ENCODE measurements at places on chromosomes 2 and 18.

- no peak for DNase-seq
Observed at GRCh38 chr2:17660219-17660618, 93.4 kb downstream of the SMC6 start.

- DNase-seq = no peak
Observed at GRCh38 chr2:199940373-199940772, 14.9 kb downstream of the TYW5 start.

- no peak for DNase-seq
Observed at GRCh38 chr2:46394649-46395510, 84.5 kb upstream of the TMEM247 start.

DNA sequence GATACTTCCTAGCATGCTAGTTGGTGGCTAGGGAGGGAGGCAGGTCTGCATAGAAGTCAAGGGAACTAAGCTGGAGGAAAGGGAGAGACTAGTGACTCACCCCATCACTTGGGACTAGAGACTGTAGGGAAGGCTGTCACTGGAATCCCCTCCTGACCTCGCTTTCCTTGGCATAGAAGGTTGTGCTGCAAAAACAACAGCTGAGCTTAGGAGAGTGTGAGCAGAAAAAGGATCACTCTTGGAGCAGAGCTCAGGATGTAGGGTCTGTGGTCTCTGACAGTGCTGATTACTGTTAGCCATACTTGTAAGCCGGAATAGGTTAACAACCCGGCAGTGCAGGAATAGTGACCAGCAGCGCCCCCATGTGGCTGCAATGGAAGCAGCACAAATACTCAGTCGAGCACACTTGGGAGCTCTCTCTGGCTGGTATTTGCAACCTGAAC lies 66.9 kb upstream of the SMAD2 start:
- DNase-seq = no peak

- DNase-seq = no peak
Observed at GRCh38 chr18:66438711-66439536, 165.0 kb downstream of the CDH19 start.

DNA sequence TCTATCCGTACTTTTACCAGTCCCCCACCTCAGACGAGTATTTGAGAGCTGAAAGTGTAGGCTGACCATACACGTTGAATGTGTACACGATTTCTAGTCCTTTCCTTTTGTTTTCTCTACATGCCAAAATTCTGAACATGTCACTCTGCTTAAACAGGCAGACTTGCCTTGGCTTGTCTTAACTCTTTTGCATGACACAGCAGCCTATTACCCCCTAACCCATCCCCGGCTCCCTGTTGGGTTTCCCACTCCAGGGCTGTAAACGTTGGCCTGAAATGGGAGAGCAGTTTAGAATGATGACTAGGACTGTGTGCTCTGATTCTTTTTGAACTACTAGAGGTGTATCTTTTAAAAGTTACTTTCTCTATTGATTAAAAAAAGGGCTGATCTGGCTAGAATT lies 19.1 kb downstream of the MTCL1 start:
- no peak for DNase-seq

DNA sequence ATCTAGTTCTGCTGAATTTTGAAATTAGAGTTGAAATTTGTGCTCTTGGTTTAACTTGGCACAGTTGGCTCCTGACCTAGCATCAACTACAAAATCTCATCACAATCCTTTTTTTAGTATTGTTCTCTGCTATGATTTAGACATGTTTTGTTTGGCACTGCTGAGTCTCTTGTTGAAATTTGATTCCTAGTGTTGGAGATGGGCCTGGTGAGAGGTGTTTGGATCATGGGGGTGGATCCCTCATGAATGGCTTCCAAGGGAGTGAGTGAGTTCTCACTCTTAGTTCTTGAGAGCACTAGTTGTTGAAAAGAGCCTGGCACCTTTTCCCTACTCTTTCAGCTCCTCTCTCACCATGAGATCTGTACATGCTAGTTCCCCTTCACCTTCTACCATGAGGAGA lies 605.6 kb upstream of the SLC39A10 start:
- no peak for DNase-seq

- no peak for DNase-seq
Observed at GRCh38 chr2:31237348-31238017, 3.5 kb downstream of the EHD3 start.

GRCh38 chr2:179235463-179236108 lies 29.0 kb downstream of the SESTD1 start:
- DNase-seq = peak; percentile 33

DNA sequence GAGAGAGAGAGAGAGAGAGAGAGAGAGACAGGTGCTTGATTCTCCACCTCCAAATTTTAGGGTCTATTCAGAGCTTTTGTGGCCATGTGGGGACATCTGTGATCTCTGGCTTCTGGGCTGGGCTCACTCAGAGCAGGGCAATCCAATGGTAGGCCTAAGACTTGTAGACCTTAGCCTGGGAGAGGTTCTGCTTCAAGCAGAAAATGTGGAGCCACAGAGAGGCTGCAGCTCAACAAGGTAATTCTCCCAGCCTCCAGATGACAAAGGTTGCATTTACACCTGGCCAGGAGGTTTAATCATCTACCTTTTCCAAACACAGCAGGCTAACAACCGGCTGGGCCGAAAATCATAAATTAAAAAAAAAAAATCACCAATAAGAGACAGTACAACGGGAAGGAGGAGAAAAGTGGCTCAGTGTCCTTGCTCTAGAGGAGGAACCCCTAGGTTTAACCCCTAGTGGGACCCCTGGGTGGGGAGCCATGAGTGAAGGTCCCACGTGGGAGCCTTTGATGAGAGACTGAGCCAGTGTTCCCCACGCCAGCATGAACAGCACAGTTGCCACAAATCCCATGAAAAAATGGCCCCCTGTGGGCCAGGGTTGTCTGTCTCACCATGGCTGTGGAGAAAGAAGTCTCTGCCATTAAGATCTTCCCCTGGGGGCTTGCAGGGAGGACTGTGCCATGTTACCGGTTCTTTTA lies 124.0 kb upstream of the GATA6 start:
- no peak for DNase-seq

GRCh38 chr2:237617587-237617982 lies 9.8 kb upstream of the LRRFIP1 start:
- DNase-seq = no peak

GRCh38 chr2:45132551-45132950 lies 123.3 kb upstream of the SIX2 start:
- DNase-seq = no peak

- DNase-seq = no peak
Observed at GRCh38 chr18:60082282-60082681, 182.5 kb downstream of the PMAIP1 start.

- no peak for DNase-seq
Observed at GRCh38 chr2:16357188-16357587, 308.4 kb downstream of the CYRIA start.

GRCh38 chr2:104784264-104784663 lies 69.7 kb upstream of the POU3F3 start:
- no peak for DNase-seq

DNA sequence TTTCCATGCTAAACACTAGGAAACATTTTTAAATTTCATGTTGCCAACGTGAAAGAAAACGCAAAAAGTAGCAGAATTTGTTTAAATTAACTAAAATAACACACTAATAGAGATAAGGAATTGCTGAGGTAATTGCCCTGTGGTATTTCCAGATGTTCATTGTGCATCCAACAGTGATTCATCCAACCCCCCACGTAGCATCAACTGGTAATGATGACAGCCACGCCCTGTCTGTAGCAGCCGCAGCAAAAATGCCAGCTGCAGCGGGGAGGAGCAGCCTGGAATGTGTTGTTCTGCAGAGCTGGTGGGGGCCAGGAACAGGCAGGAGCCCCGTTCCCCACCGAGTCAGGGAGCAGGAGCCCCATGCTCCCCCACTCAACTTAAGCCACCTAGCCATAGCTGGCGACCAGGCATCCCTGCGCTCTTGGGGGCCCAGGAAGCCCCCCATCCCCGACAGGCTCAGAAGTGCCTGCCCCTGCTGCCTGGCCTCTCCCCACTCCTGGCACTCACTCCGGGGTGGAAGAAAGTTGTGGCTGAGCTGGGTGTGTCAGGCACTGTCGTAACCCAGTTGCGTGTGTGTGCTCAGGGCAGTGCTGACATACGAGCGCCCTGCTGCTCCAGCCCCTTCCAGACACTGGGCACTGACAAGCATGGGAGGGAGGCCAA lies 695.1 kb upstream of the ACVR2A start:
- DNase-seq = no peak

DNA sequence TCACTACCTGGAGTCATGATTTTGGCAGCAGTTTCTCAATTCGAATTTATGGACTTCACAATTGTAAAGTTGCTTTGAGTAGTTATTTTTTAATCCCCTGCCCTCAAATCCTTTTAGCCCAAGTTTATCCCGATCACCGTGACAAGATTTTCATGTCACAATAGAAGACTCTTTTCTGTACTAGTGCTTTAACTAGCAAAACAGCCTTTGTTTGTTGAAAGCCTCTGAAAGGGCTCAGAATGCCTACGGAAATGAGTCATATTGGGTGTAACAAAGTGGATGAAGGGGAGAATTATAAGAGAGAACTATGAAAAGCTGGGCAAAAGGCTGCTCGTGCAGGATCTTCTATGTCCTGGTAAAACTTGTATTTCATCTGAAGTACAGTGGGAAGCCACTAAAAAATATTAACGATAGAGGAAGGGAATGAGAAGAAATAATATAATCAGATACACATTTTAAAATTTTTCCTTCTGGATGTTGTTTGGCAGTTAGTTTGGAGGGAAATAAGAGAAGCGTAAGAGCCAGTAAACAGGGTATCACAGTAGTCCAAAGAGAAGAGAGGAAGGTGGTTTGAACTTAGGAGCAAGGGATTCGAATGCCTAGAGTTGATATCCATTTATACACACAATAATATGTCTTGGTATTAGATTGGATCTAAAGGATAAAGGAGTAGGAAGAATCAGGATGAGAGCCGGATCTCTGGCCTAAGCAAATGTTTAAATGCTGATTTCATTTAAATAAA lies 114.9 kb downstream of the GALNT13 start:
- DNase-seq = no peak

- DNase-seq = no peak
Observed at GRCh38 chr2:142472382-142472781, 341.6 kb upstream of the LRP1B start.

DNA sequence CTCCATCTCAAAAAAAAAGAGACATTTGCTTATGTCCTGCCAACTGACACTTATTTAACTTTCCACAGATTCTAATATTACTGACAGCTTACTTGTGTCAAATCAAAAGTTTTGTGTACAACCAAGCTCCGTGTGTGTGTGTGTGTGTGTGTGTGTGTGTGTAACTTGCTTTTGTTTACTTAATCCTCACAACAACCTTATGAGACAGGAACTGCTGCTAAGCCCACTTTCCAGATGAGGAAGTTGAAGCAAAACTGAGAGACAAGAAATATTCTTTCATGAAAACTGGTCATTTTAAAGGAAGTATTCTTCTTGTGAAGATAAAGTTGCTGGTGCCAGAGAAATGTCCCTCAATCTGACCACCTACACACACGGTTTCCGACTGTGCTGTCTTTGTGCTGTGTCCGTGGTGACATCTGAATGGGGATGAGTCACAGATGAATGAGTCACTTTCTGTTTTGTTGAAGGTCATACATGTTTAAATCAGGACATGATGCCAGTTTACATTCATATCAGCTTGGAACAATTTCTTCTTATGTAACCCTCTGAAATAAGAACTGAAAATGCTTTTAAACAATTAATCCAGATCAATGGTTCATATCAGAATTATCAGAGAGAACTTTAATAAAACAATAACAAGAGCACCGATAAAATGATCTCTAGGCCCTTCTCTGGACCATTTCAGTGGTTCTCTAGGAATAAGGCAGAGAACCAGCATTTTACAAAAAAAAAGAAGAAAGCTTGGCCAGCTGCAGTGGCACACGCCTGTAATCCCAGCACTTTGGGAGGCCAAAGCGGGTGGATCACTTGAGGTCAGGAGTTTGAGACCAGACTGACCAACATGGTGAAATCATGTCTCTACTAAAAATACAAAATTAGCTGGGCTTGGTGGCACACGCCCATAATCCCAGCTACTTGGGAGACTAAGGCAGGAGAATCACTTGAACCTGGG lies 95.5 kb downstream of the THNSL2 start:
- DNase-seq = no peak

DNA sequence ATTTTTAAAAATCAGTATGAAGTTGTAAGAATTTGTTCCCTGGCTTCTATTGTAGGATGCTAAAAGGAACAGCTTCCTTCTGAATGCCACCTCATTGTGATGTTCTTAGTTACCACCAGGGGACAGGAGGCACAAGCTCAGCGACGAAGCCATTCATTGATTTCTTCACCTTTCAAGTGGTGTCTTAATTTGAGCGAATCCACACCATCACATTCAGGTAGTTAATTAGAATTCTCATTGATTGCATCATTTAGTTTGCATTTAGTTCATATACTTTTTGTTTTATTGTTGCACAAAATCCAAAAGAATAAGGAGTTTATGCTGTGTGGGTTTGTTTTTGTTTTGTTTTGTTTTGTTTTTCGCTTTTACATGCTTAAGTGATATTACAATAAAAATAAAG lies 23.1 kb downstream of the CYP27C1 start:
- DNase-seq = no peak

DNA sequence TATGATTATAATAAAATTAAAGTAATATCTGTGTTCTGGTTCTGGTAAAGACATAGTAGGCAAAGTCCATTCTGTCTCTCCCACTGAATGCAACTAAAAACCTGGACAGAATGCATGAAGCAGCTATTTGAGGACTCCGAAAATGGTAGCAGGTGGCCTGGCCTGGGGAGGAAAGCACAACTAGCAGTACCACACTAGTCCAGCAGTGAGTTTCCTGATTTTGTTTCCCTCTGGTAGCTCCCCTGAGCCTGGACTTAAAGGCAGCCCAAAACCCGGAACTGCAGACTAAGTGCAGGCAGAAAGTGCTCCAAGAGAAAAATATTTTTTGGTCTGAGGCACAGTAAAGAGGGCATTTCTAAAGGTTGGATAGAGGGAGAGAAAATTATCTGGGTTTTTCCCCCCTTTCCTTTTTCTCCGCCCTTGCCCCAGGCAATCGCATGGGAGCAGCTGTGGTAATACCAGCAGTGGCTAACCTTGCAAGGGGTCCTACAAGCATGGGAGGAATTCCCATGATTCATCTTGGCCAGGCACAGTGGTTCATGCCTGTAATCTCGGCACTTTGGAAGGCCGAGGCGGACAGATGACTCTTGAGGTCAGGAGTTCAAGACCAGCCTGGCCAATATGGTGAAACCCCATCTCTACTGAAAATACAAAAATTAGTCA lies 32.3 kb downstream of the ASXL2 start:
- DNase-seq = no peak

DNA sequence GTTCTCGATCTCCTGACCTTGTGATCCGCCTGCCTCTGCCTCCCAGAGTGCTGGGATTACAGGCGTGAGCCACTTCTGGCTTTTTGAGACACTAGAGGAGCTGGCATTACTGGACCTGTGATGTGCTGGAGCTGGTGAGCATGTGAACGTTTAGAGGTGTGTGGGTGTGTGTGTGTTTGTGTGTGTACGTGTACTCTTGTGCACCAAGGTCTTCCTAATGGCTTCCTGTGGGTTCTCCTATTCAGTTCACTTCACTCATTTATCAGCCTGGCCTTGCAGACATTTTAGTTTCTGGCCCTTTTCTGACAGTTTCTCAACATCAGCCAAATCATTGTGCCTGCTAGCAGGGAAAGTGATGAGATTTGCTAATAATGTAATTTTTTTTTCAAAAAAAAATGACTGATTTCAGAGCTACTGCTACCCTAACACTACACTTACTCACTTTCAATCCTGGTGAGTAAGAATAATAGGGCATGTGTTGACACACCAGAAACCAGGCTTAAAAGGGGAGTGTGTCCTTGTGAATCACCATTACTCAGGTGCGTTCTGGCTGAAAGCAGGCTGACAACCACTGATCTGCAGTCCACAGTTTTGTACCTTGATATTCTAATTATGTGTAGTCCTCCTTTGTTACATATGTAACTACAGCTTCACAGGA lies 41.0 kb upstream of the ACTR3 start:
- DNase-seq = no peak

Measured in NCI-H187 (cell line).